Stimulated activated CD8-positive, alpha-beta memory T cell treated with anti-CD3 and anti-CD28 coated beads, Interleukin-7, amount 100 ng/mL, for 48 hours (primary cell): ENCODE measurements at places on chromosomes 5 and 9.
A peak's percentile ranks its signal among the peaks of the same experiment; 100 is the strongest.

DNA sequence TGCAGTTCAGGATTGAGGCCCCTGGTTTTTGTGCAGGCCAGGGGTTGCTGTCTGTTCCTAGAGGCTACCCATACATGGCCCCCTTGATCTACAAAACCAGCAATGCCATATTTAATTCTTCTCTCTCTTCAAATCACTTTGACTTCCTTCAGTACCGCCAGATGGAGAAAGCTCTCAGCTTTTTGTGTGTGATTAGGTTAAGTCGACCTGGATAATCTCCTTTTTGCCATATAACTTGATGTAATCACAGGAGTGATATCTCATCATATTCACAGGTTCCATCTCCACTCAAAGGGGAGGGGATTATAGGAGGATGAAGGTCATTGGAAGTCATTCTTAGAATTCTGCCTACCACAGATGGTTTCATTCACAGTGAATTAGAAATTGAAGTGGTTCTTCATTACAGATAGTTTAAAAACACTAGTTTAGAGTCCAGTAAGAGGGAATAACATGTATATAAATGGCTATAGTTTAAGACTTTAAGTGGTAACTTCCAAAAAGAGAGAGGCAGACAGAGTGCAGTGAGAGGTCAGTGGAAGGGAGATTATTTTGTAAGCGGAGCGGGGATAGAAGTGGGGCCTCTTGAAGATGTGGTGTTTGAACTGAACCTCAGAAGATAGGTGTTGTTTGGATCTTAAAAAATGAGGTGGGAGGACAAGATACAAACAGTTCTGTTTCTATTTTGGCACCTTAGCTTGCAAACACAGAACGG is 85.9 kb downstream of the GALNT10 start:
- DNase-seq: no peak

DNA sequence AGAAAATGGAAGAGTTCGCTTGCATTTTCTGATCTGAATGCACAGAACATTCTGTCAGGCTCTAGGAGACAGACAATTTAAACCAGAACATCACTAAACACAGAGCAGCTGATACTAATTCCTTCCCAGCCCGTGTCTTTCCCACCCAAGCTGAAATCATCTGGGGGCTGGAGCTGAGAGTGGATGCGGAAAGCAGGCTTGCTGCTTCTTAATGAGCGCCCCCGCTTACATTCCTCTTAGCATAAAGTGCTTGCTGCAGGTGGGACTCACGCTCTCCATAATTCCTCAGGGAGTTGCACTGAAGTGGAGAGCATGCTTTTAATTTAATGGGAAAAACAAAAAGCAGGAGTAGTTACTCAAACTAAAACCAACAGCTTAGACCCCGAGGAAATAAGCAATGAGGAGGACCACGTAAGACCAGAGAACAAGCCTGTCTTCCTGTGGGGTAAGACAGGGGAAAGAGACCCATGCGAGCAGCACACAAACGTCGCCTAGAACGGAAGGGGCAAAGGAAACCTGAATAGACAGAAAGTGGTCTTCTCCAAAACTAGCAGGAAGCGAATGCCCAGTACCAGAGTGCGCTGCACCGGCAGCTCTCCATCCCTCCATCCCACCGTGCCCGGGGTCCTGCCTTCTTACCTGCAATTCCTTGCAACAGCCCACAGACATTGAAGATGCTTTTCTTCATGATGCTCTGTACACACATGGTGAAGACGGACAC is 139.3 kb downstream of the LHFPL2 start:
- DNase-seq: no peak

DNA sequence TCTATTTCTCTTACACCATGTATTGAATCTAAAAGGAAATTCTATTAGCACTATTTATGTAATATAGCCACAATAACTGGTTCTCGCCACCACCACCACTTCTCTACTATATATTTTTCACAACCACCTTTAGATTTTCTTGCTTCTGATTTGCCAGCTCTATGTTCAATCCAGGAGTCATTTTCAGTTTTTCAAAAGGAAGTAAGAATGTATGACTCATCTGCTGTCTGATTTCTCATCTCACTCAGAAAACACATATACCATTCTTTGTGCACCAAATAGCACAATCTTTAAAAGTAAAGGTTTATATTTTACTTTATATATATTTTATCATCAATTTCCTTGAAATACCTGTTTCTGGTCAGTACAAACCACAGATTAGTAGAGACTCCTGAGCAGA is 1127.5 kb downstream of the TAF11L14 start:
- no peak for DNase-seq

GRCh38 chr5:33241802-33242201 is 199.0 kb upstream of the TARS1 start:
- no peak for DNase-seq

- no peak for DNase-seq
These were observed 37.2 kb downstream of the THBS4 start for GRCh38 chr5:80072103-80073073.

- no peak for DNase-seq
These were observed at the start of gene ENTPD8 for GRCh38 chr9:137441289-137441934. ENTPD8 (minus strand) TSS chr9:137441357; CDS start chr9:137438285, 3,072 bp downstream.

DNA sequence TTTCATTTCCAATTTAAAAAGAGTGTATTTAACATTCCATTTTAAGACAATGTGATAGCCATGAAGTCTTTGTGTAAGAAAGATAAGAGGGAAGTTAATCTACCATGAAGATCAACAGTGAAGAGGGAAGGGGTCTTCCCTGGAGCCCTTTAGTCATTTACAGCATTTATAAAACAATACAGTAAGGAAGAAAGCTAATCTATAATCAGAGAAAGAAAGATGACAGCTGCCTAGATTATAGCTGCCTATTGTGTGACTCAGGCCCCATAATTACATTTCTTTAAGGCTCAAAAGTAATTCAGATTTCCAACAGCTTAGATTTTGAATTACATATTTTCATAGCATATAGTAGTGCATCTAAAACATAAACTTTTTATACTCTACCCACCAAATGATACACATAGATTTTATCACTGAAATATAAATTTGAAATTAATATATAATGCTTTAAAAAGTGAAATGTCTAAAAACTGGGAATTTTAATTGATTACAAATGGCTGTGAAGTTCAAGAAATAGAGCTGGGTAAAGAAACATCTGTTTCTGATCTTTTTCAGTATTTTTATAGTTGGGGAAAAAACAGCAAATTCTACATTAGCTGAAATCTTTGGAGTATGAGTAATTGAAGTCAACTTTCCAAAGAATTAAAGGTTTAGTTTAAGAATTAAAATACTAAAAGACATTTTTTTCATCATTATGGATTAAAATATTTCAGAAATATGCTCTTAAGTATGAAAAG is 89.6 kb downstream of the RIC1 start:
- no peak for DNase-seq

DNA sequence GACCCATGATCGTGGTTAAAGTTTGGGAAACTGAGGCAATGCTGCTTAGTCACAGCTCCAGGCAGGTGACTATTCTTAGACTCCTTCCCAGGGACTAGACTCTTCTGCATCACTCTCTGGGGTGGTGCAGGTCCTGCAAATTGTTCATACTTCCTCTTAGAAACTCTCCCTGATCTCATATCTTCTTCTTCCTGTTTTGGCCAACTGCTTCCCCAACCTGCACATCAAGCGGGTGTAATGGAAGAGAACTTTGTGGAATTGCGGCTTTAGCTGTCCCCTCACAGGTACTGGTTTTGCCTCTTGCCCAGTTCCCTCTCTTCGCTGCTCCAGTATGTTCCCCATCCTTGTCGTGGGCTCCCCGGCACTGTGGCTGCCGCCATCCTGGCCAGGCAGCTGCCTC is 111.5 kb upstream of the CTSL start:
- no peak for DNase-seq

DNA sequence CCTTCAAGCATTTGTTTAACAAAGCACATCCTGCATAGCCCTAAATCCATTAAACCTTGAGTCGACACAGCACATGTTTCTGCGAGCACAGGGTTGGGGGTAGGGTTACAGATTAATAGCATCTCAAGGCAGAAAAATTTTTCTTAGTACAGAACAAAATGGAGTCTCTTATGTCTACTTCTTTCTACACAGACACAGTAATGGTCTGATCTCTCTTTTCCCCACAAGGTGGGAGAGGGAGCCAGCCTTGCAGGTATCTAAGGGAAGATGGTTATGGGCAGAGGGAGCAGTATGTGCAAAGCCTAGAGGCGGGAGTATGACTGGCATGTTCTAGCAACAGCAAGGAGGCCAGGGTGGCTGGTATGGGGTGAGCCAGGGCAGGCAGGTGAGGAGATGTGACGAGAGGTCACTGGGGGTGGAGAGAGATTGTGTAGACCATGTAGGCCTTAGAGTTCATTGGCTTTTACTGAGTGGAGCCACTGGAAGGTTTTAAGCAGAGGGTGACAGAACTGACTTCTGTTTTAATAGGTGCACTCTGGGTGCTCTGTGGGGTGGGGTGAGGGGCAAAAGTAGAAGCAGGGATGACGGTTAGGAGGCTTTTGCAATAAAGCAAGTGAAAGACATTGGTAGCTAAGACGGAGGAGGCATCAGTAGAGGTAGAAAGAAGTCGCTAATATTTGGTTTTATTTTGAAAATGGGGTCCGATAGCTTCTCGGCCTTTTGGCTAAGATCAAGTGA is 5.1 kb upstream of the RPS14 start:
- no peak for DNase-seq

GRCh38 chr5:37121465-37121864 is 127.7 kb downstream of the CPLANE1 start:
- DNase-seq: no peak

DNA sequence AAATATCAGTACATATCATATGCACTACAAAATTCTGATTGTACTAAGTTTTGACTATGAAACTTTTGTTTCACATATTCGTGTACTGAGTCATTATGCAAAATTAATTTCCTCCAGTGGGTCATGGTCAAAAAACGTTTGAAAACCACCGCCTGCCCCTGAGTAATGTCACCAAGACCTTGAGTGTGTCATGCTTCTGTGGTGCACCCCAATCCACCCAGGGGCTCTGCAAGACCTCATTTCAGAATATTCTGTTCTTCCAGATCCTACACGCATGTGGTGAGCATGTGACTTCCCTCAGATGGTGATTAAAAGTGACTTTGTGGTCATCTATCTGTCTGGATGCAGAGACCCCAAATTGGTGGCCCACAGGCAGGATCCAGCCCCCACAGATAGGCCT is 31.0 kb downstream of the ABLIM3 start:
- peak; percentile 15 for DNase-seq

GRCh38 chr5:119367502-119368237 is 11.9 kb downstream of the TNFAIP8 start:
- DNase-seq: no peak

DNA sequence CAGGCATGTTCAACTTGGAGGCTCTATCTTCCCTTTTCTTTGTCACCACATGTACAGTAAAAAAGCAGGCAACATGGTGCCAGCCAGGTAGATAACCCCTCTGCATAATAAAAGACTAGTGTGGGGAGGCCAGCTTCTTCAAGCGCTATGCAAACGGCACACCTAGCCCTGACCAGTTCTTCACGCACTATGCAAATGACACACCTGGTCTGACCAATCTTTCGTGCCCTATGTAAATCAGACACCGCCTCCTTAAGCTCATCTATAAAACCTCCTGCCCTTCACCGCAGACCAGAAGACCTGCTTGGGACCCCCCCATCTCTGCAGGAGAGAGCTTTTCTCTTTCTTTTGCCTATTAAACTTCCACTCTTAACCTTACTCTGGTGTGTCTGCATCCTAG is 28.1 kb upstream of the UGCG start:
- DNase-seq: no peak

- no peak for DNase-seq
These were observed 616.4 kb upstream of the NUDT12 start for GRCh38 chr5:104178829-104179456.

DNA sequence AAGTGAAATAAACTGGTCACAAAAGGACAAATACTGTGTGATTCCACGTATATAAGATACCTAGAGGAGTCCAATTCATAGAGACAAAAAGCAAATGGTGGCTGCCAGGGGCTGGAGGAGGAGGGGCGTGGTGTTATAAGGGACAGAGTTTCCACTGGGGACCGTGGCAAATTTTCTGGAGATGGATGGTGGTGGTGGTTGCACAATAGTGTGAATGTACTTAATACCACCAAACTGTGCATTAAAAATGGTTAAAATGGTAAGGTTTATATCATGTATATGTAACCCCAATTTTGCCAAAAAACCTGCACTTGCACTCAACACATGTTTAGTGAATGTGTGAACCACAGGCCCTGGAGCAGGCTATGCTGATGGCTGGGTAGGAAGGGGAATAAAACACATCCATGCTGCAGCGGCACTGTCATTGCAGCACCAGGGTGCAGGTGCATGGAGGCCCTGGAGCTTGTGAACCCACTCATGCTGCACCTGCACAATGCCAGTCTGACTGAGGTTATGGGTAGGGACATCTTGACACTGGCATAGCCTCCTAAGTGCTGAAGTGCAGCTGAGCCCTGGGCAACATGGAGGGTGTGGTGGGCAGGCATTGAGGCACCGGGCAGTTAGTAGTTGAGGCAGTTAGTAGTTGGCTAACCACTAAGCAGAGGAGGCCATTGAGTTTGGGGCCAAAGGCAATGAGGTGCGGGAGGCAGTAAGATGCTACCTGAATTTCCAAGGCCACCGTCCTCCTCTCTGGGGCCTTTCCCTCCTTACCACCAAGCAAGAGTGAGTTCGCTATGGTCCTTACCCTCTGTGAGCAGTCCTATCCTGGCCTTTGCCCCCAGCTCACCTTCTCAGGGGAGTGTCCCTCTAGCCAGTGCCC is 3.5 kb upstream of the PHF2 start:
- no peak for DNase-seq

DNA sequence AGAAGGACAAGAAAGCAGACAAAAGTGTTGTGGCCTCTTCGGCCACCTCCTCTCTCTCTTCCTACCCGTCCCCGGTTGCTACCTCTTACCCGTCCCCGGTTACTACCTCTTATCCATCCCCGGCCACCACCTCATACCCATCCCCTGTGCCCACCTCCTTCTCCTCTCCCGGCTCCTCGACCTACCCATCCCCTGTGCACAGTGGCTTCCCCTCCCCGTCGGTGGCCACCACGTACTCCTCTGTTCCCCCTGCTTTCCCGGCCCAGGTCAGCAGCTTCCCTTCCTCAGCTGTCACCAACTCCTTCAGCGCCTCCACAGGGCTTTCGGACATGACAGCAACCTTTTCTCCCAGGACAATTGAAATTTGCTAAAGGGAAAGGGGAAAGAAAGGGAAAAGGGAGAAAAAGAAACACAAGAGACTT is 2.4 kb downstream of the EGR1 start:
- no peak for DNase-seq
